MCF 10A (cell line): ENCODE measurements at places on chromosomes 6 and 20.

DNA sequence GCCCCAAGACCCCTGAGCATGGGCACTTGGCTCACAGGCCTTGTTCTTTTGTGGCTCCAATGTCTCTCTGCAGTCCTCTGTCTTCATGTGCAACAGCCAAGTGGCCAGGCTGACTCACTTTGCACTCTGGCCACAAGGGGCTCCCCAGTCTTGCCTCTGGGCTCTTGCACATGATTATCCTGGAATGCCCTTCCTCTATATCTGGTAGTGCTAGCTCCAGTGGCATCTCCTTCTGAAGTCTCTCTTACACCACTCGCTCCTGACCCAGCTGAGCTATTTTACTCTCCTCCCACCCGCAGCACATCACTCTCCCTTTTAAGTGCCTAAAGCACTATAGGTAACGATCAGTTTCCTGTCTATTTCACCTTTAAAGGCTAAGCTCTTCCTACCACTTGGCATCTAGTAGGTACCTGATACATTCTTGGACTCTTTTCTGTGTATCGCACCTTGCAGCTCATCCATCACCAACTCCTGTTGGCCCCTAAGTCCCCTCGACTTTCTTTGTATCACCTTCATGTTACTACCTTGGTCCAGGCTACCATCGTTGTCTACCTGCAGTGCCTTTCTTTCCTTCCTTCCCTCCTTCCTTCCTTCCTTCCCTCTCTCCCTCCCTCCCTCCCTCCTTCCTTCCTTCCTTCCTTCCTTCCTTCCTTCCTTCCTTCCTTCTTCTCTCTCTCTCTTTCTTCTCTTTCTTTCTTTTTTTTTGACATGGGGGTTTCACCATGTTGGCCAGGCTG lies 211.9 kb upstream of the RNF24 start:
- H3K27me3 ChIP-seq, result no peaks in the 10 kb centered on the region
- peaks cover 10% of the 10 kb centered on the region for H3K4me1 ChIP-seq
- no peaks in the 10 kb centered on the region for H3K36me3 ChIP-seq
- H3K27ac ChIP-seq, result no peak overlapping the region
- DNase-seq, result peak; percentile 74

DNA sequence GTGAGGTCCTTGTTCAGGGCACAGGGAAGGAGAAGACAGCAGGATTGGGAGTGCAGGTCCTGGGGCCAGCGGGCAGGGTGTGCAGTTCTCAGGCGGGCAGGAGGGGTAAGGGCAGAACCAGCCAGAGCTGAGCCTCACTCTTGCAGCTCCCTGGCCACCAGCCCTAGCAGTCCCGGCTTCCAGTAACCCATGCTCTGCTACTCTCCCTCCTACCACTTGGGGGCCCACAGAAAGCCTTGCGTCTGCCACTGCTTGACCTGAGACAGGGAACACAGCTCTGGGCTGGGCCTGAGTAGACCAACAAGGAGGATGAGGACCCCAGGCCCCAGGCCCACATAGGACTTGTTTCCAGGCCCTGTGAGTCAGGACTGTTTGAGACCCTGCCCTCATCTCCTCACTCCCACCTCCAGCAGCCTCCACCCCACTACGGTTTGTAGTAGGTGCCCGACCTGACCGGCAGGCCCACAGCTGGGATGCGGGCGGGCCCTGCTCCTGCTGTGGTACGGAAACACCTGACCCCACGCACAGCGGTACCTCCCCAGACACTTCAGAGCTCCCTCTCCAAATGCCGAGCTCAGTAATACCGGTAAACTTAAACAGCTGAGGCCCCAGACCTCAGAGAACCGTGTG lies 39.2 kb downstream of the KCNK5 start:
- peaks cover 16% of the 10 kb centered on the region for H3K36me3 ChIP-seq

DNA sequence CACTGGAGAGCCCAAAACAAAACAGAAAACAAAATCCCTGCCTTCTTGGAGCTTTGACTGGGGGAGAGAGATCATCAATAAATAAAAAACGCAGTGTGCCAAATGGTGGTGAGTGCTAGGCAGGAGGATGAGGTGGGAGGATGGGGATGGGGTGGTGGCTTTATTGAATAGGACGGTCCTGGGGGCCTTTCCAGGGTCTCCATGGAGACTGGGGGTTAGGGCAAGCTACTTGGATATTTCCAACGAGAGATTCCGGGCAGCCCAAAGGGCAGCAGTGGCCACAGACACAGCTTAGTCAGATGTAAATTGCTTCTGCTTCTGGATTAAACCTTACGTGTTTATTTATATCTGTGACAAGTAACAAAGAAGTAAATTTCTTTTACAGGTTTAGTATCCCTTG lies 700.1 kb downstream of the QKI start:
- no peak for DNase-seq
- H3K4me3 ChIP-seq, result no peak overlapping the region
- H3K27ac ChIP-seq, result no peak overlapping the region
- peaks cover 9% of the 10 kb centered on the region for H3K4me1 ChIP-seq
- no peaks in the 10 kb centered on the region for H3K27me3 ChIP-seq
- no peaks in the 10 kb centered on the region for H3K36me3 ChIP-seq

DNA sequence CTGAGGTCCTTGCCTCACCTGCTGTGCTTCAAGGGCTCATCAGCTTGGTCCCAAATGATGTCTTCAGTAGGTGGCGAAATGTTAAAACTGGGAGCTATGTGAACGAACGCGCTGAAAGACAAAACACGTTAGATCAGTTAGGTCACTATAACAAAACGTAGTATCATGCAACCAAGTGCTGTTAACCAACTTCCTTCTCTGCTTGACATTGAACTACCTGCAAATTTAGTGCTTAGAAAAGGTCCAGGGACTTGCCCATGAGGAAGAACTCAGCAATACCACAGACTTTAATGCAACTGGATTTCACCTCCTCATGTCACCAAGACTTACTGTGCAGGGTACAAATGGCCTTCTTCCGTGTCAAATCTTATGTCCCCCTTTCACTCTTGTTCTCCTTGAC lies 24.8 kb downstream of the BACH2 start:
- no peaks in the 10 kb centered on the region for H3K27me3 ChIP-seq
- peaks cover 5% of the 10 kb centered on the region for H3K36me3 ChIP-seq
- DNase-seq, result no peak
- no peak overlapping the region for H3K4me3 ChIP-seq

- no peak overlapping the region for H3K27ac ChIP-seq
- DNase-seq, result no peak
- no peaks in the 10 kb centered on the region for H3K36me3 ChIP-seq
- H3K27me3 ChIP-seq, result no peaks in the 10 kb centered on the region
Measured at GRCh38 chr6:46808806-46809205, 15.6 kb downstream of the MEP1A start.

- H3K27me3 ChIP-seq, result peaks cover 42% of the 10 kb centered on the region
- no peak overlapping the region for H3K4me3 ChIP-seq
- H3K36me3 ChIP-seq, result no peaks in the 10 kb centered on the region
- H3K27ac ChIP-seq, result no peak overlapping the region
- no peaks in the 10 kb centered on the region for H3K4me1 ChIP-seq
Measured at GRCh38 chr6:168355716-168356522, 36.3 kb upstream of the DACT2 start.

DNA sequence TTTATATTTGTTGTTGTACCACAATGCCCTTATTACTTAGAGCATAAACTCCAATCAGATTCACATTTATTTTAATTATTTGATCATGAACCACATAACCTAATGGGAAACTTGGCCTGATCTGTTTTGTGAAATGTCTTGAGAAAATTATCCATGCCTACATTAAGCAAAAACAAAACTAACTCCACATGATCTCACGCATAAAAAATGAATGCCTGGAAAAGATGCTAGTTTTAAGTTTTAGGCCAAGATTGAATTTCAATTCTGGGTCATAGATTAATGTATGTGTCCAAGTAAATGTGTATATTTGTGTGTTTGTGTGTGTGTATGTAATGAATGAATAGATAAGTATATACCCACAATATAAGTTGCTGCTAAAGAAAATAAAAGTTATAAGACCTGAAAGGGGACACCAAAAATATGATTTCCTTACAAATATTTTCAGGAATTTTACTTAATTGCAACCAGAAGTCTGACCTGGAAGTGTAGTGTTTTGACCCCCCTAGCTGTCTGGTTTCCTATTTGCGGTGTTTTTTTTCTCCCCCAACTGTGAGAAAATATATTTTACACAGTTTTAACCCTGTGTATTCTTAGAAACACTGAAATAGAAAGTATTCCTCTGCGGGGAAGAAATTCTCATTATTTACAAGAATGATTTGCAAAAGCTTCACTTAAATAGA lies 97.2 kb downstream of the JAG1 start:
- H3K4me1 ChIP-seq, result peaks cover 24% of the 10 kb centered on the region
- DNase-seq, result no peak
- no peak overlapping the region for H3K4me3 ChIP-seq
- H3K27ac ChIP-seq, result no peak overlapping the region
- no peaks in the 10 kb centered on the region for H3K36me3 ChIP-seq
- H3K27me3 ChIP-seq, result no peaks in the 10 kb centered on the region

DNA sequence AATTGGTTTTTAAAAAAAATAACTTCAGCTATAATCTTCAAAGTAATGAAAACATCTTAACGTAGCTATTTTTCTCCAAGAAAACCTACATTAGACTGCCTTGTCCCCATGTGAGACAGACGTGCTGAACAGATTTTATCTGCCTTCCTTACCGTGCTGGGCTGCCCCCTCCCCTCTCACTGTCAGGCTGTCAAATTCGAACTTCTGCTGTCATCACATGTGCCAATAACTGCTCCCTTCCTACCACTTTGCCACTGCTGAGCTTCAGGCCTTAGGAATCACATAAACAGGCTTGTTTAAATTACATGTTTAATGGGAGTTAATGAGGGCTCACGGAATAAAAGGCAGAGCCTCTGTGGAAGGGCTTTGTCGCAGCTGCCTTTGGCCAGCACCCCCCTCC lies 77.0 kb upstream of the NHSL1 start:
- no peaks in the 10 kb centered on the region for H3K27me3 ChIP-seq
- H3K4me1 ChIP-seq, result no peaks in the 10 kb centered on the region
- H3K4me3 ChIP-seq, result no peak overlapping the region
- DNase-seq, result no peak

- no peaks in the 10 kb centered on the region for H3K27me3 ChIP-seq
- no peak for DNase-seq
- no peak overlapping the region for H3K4me3 ChIP-seq
Measured at GRCh38 chr20:8033151-8033841, 13.7 kb upstream of the TMX4 start.

GRCh38 chr6:141562851-141563763 lies 569.6 kb upstream of the GJE1 start:
- DNase-seq, result peak; percentile 85
- peak overlapping the region; percentile 21 for H3K4me3 ChIP-seq
- H3K4me1 ChIP-seq, result no peaks in the 10 kb centered on the region
- H3K36me3 ChIP-seq, result no peaks in the 10 kb centered on the region
- H3K27me3 ChIP-seq, result no peaks in the 10 kb centered on the region
- H3K27ac ChIP-seq, result peak overlapping the region; percentile 74

DNA sequence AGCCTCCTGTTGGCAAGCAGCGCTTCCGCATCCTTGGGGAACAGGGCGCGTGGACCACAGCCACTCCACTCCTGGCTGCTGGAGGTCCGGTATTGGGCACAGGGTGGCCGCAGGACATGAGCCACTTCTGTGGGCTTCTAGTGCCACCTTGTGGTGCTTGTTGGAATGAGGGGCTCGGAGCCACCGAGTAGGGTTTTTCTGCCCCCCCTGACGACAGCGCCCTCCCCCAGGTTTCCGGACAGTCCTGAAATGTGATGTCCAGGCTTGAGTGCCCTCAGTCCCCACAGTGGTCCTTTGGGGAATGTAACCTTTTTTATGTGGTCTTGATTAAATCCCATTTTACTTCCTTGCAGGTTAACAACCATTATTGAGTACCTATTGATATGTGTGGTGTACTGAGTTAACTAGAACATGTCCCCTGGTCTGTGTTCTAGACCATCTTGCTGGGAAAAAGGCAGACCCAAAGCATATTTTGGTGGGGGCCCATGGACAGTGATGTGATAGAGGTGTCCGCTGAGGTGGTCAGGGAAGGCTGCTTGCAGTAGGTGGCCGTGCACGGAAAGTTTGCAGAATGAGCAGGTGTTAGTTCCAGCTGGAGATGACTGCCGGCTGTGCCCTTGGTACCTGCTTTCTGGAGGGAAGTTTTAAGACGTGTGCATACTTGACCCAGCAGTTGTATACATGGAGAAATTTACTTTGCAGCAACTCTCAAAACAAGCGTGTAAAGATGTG lies 70.0 kb downstream of the PTPN1 start:
- no peaks in the 10 kb centered on the region for H3K4me1 ChIP-seq
- H3K27ac ChIP-seq, result no peak overlapping the region
- no peaks in the 10 kb centered on the region for H3K27me3 ChIP-seq
- peaks cover 95% of the 10 kb centered on the region for H3K36me3 ChIP-seq
- peak; percentile 58 for DNase-seq
- H3K4me3 ChIP-seq, result no peak overlapping the region
